Thyroid gland (tissue), 4 donors: ENCODE measurements at places on chromosomes 11 and 22. TPM values are rescaled to one million over a fixed set of nuclear protein-coding genes. Genes with fewer than 3 reads are reported as not detected.

- peak; percentile 51 for DNase-seq
These were observed at the start of gene CNIH2 for GRCh38 chr11:66277471-66278362. Gene CNIH2, plus strand, starts transcription at chr11:66278175. Its CDS starts 282 bp downstream, at chr11:66278457.

DNA sequence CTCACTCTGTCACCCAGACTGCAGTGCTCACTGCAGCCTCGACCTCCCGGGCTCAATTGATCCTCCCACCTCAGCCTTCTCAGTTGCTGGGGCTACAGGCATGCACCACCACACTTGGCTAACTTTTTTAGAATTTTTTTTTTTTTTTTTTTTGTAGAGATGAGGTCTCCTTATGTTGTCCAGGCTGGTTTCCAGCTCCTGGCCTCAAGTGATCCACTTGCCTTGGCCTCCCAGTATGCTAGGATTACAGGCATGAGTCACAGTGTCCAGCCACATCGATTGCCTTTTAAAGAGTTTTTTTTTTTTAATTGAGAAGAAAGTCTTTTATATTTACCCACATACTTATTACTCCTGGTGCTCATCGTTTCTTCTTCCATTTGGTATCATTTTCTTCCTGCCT is 30.0 kb downstream of the PARVG start:
- DNase-seq = no peak

- no peak for DNase-seq
These were observed 16.9 kb upstream of the C22orf42 start for GRCh38 chr22:32175683-32176644.

DNA sequence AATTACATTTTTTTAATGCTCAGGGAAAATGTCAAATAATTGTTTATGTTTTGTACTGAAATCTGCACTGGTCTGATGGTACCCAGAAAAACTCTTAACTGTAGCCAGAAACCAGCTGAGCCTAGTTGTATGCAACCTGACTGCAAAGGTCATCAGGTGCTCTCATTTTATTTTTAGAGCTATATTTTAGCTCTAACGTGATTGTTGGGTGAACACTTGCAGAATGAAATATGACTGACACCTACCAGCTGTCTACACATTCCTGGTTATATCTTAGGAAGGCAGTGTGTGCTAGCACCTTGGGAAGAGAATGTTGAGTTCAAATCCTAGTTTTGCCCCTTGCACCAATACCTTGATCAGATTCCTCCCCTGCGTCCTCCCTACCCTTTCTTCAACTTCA is 23.6 kb downstream of the PTPRJ start:
- no peak for DNase-seq

Gene GLYAT
- not detected for total RNA-seq

Gene CCDC83
- total RNA-seq = not detected

Gene IFITM1
- 105 TPM for total RNA-seq

Gene TRPM5
- total RNA-seq = 0.67 TPM
